ENCODE measurements at places on chromosomes 6 and 20.
A peak's percentile ranks its signal among the peaks of the same experiment; 100 is the strongest.

- peak; percentile 88 for DNase-seq
Measured at GRCh38 chr20:9068233-9068801, 570 bp upstream of the PLCB4 start.

DNA sequence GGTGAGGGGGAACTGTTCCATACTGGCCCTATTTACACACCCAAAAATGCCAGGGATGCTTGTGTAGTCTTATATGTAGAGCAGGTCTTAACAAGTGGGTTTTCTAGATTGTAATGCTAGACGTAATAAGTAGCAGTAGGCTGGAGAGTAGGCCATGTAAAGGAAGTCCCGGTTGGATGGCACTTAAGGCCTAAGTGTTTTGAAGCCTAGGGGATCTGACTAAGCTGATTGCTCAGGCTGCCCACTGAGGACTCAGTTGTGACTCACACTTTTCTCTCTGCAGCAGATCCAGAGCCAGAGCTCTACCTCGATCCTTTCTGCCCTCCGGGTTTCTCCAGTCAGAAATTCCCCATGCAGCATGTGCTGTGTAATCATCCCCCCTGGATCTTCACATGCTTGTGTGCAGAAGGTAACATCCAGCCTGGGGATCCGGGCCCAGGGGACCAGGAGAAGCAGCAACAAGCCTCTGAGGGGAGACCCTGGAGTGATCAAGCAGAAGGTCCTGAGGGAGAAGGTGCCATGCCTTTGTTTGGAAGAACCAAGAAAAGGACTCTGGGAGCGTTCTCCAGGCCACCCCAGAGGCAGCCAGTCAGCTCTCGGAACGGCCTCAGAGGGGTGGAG, 26.6 kb downstream of the ZNF133 start:
- DNase-seq = peak; percentile 80

GRCh38 chr20:34461779-34462087, 54.5 kb upstream of the DYNLRB1 start:
- DNase-seq = no peak

DNA sequence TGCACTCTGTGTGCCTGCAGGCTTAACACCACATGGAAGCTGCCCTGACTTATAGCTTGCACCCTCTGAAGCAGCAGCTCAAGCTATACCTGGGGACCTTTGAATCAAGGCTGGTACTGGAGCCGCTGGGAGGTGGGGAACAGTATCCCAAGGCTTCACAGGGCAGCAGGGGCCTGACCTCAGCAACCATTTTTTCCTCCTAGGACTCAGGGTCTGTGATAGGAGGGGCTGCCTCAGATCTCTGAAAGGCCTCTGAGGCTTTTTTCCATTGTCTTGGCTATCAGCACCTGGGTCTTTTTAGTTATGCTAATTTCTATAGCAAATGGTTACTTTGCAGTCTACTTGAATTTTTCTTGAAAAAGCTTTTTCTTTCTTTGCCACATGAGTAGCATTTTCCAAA, 80.2 kb upstream of the OPRM1 start:
- no peak for DNase-seq

- no peak for DNase-seq
Measured at GRCh38 chr20:46895906-46896242, 1.2 kb downstream of the EYA2 start.

DNA sequence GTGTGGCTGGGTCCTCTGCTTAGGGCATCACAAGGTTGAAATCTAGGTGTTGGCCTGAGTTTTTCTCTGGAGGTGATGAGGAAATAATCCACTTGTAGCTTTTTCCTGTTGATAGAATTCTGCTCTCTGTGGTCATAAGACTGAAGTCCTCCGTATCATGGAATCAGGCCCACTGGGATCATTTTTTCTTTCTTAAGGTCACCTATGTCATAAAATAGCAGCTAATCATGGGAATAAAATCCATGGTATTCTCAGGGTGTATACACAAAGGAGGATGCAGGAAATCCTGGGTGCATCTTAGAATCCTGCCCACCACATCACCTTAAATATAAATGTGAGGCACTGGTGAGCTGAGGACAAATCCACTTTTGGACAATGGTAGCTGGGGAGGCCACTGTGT, 72.7 kb downstream of the PRDM1 start:
- DNase-seq = no peak

DNA sequence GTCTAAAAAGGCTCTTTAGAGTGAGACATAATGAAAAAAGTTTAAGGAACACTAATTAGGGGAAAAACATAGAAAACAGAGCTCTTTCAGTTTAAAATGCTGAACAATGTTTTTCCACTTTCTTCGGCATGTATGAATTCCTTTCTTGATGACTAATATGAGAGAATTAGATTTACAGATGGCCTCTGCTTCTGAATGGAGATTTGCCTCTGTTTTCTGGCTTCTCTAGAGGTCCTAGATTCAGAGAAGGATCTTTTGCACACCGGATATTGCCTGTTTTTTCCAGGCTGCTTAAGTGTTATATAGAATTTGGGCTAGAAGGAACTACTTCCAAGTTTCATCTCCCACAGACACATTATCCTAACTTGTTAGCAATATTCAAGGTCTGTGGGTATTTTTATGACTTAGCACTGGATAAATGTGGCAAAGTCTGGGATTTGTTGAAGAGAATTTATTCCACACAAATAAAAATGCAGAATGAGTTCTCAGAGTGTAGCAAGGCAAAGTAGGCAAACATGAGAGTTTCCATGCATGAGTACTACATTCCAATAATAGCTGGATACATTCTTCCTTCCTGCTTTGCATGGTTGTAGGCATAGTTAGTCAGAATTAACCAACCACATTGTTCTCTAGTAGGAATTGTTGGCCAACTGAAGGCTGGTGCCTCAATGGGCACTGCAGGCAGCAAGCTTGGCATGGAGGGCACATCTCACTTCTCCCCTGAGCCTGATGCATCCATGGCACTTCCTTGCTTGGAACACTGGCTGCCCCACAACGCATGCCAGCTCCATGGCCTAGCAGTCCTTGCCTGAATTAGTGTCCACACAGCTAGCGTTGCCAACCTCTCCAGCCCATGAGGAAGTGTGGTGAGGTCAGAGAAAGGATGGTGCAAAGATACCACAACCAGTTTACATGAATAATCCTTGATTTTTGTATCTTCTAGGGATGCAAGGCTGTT, 224.2 kb downstream of the CLIC5 start:
- DNase-seq = no peak

GRCh38 chr6:25295651-25296050, 16.5 kb downstream of the CARMIL1 start:
- no peak for DNase-seq

- DNase-seq = no peak
Measured at GRCh38 chr6:42140032-42140431, 2.4 kb downstream of the C6orf132 start.

DNA sequence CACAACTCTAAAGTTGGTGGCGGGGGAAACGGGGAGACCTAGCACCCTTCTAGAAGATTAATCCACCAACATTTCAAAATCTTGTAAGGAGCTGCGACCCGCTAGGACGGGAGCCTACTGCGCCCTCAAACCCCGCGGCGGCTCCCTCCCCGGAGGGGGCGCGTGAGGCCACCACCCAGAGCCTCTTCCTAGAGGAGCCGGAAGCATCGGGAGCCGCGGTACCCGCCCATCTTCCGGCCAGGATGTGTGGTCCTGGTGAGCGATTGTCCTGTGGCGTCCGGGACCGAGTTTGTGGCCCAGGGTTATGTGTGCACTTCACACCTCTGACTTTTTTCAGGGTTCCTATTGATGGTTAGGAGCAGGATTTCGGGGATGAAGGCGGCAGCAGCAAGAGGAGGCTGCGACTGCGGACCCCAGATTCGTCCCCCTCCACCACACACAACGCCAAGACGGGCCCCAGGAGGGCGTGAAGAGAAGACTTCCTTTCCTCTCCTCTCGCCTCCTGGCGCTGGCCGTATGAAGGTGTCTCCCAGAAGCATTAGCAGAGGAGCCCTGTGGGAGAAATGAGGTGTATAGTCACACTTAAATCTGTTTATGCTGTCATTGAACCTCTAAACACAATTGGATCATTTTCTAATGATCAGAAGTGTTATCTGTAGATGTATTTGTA, 10.7 kb downstream of the ZNF165 start:
- no peak for DNase-seq

DNA sequence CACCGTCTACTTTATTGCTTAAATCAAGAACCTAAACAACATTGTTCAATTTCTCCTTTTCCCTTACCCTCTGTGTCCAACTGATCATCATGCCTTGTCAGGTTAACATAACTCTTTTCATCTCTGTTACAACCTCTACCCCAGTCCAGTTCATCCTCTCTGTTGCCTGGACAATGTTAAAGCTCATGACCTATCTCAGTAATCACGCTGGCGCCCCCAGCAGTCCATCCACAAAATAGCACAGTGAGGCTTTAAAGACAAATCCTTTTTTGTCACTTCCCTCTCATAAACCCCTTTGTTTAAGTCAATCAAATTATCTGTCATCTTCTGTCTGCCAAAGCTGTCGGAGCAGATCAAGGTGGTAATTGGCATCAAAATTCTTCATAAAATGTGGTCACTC, 140.1 kb downstream of the QKI start:
- no peak for DNase-seq

GRCh38 chr6:149014631-149015534, 268.1 kb downstream of the UST start:
- no peak for DNase-seq

- DNase-seq = no peak
Measured at GRCh38 chr6:15623276-15624116, 39.3 kb downstream of the DTNBP1 start.

- DNase-seq = peak; percentile 24
Measured at GRCh38 chr6:109473120-109473519, 9.9 kb downstream of the ZBTB24 start.

DNA sequence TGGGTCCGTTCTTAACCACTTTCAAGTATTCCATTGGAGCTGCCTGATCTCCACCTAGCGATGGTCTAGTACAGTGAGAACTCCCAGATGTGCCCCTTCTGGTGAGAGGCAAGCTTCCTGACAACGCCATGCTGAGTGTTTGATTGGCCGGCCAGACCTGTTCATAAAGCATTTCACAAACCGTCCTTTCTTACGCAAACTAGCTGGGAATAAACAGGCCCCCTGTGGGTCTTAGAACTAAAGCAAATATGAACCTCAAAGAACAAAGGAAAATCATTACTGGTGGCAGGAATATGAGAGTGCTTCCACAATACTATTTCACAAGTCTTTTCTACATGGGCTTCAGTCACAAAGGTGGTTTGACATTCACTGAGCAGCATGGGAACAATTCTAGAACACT, 15.6 kb upstream of the GCNT2 start:
- no peak for DNase-seq

DNA sequence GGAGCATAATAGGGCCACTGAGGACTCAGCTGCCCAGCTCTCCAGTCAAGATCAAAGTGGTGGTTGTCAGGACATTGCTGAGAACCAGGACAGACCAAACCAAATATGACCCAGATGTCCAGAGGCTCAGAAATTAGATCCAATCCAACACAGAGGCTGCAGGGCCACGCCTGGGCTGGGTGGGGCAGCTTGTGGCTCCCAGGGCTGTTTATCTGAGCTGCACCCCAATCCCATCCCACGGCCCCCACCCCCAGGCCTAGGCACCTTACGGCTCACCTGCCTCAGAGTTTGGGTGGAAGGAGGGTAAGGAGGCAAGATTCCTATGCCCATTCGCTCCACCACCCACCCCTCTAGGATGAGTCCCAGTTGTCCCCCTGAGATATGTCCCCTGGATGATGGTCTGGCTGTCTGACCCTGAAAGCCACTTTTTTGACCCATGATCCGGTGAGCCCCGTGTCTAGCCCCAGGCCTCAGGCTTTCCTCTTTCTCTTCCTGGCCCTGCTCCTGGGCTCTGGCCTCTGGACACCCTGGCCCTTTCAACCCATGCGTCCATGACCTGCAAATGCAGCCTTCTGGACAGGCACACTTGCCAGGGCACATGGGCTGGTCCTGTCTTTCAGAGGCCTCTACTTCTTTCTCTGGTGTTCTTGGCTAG, 40.0 kb downstream of the CPXM1 start:
- DNase-seq = peak; percentile 18

DNA sequence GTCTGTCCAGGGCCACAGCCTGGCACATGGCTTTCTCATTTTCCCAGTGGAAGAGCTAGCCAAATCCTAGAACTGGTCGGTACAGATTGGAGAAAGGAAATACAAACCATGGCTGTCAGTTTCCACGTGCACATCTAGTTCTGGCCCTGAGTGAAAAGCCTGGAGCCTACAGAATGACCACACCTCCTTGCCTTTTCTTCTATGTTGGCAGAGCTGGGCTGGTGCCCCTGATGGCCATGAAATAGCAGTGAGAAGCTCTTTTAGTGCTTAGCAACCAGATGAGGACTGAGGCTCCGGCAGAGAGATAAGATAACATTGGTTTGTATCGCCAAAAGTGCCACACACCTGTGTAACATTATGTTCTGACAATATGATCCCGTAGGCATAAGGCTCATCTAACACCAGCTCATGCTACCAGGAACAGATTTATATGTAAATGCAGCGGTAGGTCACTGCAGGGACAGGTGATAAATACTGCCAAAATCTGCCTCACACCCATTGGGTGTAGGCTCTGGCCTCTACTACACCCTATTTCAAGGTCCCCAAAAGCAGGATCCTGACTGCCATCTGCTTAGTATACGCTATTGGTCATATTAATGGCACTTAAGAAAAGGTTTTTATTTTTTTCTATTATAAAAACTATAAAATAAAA, 39.9 kb upstream of the TBC1D7 start:
- no peak for DNase-seq

GRCh38 chr6:11356404-11357155, 124.1 kb upstream of the NEDD9 start:
- no peak for DNase-seq

DNA sequence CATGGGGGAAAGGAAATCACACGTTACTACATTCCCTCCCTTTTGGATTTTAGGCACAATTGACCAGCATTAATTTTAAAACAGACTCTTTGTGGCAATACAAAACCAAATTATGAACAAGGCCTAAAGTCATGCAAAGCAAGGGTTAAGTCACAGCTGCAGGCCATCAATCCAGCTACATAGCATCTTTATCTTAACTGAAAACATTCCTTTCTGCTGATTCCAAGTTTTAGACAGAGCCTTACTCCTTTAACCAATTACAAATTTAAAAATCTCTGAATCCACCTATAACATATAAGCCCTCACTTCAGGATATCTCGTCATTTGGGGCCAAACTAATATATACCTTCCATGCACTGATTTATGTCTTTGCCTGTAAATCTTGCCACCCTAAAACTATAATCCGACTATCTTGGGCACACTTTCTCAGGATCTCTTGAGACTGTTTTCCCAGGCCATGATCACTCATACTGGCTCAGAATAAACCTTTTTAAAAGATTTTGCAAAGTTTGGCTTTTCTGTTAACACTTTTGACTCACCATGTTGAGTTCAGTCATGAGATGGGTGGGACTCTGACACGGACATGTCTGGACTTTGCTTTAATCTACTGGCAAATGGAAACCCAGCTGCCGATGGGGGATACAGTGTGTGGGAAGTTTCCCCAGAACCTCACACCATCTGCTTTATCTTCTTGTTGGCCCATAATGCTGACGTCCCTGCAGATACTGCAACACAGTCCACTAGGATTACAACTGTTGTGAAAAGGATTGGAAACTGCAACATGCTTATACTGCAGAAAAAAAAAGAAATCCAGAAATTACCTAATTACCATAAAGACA, 757.0 kb downstream of the PTPRT start:
- no peak for DNase-seq

- no peak for DNase-seq
Measured at GRCh38 chr6:44269178-44269920, 901 bp upstream of the TMEM151B start.

GRCh38 chr6:36128793-36129192, 1.5 kb upstream of the MAPK13 start:
- DNase-seq = no peak

- DNase-seq = peak; percentile 72
Measured at GRCh38 chr20:23037017-23037481, 1.9 kb downstream of the SSTR4 start.

All from islet precursor cell (in vitro differentiated cells).